ENCODE measurements at places on chromosomes 7 and 10.

GRCh38 chr7:30973292-30973691 lies 9.5 kb downstream of the GHRHR start:
- no peak for DNase-seq

GRCh38 chr10:60762554-60762953 lies 15.7 kb upstream of the CDK1 start:
- DNase-seq = no peak

- DNase-seq = no peak
Observed at GRCh38 chr7:16347827-16348192, 73.5 kb downstream of the CRPPA start.

DNA sequence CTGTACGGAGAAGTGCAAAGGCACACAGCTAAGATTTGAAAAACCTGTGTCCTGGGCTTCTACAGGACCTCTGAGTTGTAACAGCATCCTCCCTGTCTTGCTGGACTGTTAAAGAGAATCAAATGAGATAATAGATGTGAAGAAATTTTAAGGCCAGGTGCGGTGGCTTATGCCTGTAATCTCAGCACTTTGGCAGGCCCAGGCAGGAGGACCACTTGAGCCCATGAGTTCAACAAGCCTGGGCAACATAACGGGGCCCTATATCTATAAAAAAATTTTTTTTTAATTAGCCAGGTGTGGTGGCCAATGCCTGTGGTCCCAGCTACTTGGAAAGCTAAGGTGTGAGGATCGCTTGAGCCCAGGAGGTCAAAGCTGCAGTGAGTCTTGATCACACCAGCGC lies 2.9 kb upstream of the ARHGAP21 start:
- DNase-seq = no peak

GRCh38 chr10:11165591-11166543 lies 148.2 kb downstream of the CELF2 start:
- peak; percentile 41 for DNase-seq

DNA sequence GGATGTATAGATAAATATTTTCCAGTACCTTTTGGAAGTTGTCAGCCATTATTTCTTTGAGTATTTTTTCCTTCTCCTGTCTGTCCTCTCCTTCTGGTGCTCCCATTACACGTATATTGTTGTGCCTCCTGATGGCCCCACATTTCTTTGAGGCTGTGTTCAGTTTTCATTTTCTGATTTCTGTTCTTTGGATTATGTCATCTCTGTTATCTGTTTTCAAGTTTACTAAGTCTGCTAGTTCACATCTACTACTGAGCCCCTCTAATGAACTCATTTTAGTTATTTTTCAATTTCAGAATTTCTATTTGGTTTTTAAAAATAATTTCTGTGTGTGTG lies 16.3 kb downstream of the RBM33 start:
- no peak for DNase-seq

GRCh38 chr10:34528320-34528719 lies 286.8 kb downstream of the PARD3 start:
- peak; percentile 77 for DNase-seq

DNA sequence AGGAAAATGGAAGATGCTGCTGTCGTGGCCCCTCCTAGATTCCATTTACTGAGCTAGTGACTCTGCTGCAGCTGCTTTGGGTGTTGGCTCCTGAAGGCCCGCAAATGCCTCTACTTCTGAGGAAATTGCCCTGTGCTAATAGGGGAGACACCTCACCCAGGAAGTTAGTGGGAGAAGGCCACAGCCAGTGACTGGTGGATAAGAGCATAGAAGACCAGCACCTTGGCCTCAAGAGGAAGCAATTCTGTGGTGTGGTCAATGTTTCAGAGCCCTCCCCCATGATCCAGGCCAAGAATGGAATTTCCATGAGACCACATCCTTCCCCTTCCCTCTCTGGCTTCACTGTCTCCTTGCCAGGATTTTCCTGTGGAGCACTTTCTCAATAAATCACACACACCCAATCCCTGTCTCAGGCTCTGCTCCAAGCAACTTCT lies 25.0 kb upstream of the FZD1 start:
- no peak for DNase-seq

DNA sequence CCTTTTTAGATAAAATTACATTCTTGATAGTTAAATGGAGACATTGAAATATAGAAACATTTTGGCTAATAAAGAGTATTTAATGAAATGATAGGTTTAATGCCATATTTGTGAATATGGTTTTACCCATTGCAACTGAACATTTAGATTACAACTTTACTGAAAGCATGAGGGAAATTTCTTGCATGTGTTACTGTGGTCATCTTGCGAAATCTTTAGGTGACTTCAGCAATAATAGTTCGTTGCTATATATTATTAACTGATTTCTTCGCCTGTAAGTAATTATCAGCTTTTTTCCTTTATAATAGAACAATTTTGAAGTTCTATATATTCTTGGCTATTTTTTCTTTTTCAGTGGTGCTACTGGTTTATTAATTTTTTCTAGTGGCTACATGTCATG lies 83.2 kb downstream of the MLLT10 start:
- DNase-seq = no peak

DNA sequence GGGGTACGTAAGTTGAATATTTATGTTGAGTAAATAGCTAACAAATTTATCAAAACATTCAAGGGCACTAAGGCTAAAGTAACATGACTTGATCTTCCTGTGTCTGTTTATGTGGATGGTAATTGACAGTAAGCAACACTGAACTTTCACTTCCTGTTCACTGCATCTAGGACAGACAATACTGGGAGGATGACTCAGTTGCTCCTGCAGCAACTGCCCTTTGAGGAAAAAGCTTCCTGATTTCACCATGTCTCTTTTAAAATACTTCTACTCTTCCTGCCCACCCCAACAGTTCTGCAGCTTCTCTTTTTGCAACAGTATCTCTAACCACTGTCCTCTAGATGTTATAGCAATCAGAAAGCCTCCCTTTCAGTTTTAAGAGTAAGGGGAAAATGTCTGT lies 76.6 kb upstream of the HGF start:
- DNase-seq = no peak

DNA sequence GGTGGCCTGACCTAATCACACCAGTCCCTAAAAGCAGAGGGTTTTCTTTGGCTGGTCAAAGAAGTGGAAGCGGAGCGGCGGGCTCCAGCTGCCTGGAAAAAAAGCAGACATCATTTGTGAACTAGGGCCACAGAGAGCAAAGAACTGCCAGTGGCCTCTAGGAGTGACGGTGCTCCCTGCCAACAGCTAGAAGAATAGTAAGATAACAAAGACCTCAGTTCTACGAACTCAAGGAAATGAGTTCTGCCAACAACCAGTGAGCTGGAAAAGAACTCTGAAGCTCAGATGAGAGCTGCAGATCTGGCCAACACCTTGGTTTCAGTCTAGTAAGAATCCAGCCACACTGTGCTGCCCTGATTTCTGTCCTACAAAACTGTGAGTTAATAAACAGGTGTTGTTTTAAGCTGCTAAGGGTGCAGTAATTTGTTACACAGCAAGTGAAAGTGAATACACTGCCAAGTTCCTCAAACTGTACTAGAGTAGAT lies 178.0 kb downstream of the SRPK2 start:
- DNase-seq = no peak

DNA sequence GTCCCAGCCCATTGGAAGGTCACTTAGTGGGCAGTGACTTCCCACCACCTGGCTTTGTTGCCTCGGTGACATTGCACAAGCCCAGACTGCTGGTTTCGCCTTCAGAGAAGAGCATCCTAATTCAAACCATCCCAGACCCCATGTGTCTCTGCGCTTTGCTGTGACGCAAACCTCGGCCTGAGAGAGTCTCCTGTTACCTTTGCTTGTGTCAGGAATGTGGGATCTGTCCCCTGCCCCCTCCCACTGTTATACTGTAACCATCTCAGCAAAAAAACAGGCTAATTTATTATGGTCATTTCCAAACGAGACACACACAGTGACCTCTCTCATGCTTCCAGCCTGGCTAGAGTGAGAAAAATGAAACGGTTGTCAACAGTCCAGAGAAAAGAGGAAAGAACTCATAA lies 25.0 kb upstream of the AQP1 start:
- DNase-seq = no peak

GRCh38 chr7:50727072-50727471 lies 55.6 kb downstream of the GRB10 start:
- DNase-seq = peak; percentile 20

DNA sequence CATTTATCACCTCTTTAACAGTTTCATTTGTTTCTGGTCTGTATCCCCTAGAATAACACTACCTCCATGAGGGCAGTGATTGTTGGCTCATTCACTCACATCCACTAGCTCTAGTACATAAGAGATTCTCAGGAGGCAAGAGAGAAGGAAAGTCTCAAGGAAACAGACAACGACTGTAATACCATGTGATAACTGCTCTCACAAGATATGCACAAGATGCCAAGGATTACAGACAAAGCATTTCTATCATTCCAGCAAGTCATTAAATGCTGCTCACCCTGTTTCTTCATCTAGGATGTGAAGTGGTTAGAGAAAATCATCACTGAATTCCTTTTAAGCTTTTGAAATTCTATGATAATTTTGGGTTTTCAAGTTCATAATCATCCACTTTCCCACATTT lies 115.3 kb downstream of the HIBADH start:
- no peak for DNase-seq

- DNase-seq = peak; percentile 46
Observed at GRCh38 chr7:140035400-140036223, 27.1 kb downstream of the PARP12 start.

- no peak for DNase-seq
Observed at GRCh38 chr10:71368643-71369042, 28.1 kb upstream of the CDH23 start.

DNA sequence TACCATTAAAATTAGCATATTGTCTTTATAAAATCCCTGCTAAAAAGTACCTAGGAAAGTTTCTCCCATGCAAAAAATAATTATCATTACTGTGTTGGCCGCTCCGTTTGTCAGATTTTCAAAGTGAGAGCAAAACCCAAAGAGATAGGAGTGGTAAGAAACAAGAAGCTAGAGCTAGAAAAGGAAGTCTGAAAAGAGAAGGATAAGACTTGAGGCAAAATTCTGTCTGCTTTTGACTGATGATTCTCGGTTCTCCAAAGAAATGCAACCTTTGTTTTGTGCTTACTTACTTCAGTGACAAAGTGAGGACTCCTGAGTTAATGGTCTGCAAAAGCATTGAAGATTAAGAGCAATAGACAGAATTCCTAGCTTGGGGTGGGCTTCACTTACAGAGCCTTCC lies 33.3 kb upstream of the CAPZA2 start:
- no peak for DNase-seq

- no peak for DNase-seq
Observed at GRCh38 chr10:4281190-4281825, 496.3 kb upstream of the KLF6 start.

DNA sequence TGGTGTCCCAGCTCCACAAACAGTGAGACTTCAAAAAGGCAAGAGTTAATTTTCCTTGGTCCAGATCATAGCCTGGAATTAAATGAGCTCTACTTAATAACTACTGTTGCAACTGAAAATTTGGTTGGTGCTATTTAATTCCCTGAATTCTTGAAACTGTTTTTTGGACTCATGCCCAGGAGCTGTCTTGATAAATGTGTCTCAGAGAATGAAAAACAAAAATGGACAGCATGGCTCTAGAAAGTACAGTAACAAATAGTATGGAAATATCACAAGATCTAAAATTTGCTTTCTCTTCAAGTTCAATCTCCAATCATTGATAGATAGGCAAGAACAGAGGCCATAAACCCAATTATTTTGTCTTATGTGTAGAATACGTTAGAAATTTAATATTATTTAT lies 42.5 kb downstream of the CCDC71L start:
- DNase-seq = no peak

GRCh38 chr7:110775046-110775445 lies 315.9 kb upstream of the LRRN3 start:
- DNase-seq = no peak

- DNase-seq = no peak
Observed at GRCh38 chr10:3886191-3886590, 101.2 kb upstream of the KLF6 start.

GRCh38 chr7:131642429-131642828 lies 86.0 kb upstream of the PODXL start:
- DNase-seq = no peak

DNA sequence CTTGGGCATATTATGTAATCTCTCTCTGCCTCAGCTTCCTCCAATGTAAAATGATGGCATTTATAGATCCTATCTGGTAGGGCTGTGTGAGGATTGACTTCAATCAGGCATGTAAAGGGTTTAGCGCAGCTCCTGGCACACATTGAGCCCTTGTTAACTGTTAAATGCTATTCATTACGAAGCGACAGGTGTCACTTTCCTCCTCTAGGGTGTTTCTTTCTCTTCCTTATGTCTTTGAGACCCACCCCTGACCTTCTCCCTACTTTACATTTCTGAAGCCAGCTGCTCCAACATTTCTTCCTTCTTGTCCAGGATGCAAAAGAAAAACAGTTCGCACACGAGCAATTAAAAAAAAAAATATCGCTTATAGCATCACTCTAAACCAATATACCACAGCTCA lies 5.7 kb upstream of the R3HCC1L start:
- DNase-seq = no peak

- peak; percentile 40 for DNase-seq
Observed at GRCh38 chr10:24821986-24822385, 98.3 kb upstream of the ARHGAP21 start.

- DNase-seq = no peak
Observed at GRCh38 chr7:13702251-13702650, 287.2 kb downstream of the ETV1 start.

DNA sequence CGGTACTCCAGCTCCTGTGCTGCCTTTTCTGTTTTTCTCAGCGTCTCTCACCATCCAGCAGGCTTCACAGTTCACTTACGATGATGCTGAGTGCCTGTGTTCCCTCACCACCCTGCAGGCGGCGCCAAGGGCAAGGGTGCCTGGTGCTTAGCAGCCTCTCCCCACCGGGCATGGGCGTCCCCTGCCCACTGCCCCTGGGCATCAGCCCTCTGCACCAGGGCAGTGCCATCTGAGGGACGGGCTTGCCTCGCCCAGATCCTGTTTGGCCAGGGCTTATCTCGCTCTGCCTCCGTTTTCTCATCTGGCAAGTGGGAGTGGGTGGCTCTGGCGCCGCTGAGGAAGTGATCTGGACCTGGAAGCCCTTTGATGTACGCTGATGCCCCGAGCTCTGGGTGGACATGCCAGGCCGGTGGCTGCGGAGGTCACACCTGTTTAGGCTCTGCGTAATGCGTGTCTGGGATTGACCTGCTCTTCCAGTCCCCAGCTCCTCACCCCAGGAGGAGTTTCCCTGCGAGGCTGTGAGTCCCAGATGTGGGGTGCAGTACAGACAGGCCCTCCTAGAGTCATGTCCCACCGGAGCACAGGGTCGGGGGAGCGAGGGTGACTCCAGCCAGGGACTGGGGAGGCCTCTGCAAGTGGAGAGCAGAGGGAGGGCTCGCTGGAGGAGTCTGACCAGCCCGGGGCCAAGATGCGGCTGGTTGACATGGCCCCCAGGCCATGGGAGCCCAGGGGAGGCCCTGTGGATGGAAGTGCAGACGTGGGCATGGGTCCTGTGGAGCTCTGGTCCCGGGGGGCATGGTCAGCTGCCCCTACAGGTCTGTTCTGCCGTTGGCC lies 11.8 kb downstream of the TTYH3 start:
- DNase-seq = no peak

All from RWPE1 (cell line).